ENCODE measurements at places on chromosomes 2 and 18.
A peak's percentile ranks its signal among the peaks of the same experiment; 100 is the strongest.

- peak; percentile 43 for DNase-seq
Observed at GRCh38 chr2:237072067-237072931, 13.4 kb upstream of the COPS8 start.

GRCh38 chr2:44116319-44116718 is 52.4 kb upstream of the PPM1B start:
- DNase-seq: no peak

- DNase-seq: no peak
Observed at GRCh38 chr2:168245074-168245825, 2.1 kb downstream of the STK39 start.

- DNase-seq: no peak
Observed at GRCh38 chr2:206558492-206558891, 83.8 kb upstream of the FAM237A start.

- no peak for DNase-seq
Observed at GRCh38 chr2:53170466-53170865, 597.1 kb upstream of the CHAC2 start.

DNA sequence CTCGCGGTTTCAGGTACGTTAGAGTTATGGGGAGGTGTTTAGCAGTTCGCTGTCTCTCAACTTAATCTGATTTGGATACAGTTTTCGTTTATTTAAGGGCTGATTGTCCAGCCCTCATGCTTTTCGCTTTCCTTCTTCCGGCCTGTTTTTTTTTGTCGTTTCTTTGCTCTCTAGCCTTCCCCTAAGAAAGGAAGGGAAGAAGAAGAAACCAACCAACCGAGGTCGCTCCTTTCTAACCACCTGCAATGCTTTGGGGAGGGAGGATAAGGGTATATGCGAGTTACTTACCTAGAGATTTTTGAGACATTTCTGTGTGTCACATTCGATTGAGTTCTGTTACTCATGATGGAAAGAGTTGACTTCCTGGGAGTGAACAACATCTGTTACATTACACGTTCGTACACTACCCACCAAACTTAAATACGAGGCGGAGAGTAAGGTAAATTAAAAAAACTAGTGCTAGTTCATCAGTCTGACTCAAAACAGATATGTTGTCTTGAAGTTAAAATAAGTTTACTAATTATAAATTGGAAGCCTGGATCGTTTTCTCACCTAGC is 918 bp downstream of the EIF5B start:
- DNase-seq: no peak
